Right cardiac atrium (tissue), 5 donors: ENCODE measurements at places on chromosomes 4 and X.

GRCh38 chr4:67006791-67007190 is 538.5 kb downstream of the CENPC start:
- no peak for DNase-seq

- DNase-seq = no peak
Observed at GRCh38 chr4:17336069-17336468, 175.8 kb downstream of the QDPR start.

GRCh38 chr4:177778623-177779022 is 336.4 kb upstream of the AGA start:
- no peak for DNase-seq

GRCh38 chr4:25560605-25561004 is 95.0 kb upstream of the SLC34A2 start:
- no peak for DNase-seq

DNA sequence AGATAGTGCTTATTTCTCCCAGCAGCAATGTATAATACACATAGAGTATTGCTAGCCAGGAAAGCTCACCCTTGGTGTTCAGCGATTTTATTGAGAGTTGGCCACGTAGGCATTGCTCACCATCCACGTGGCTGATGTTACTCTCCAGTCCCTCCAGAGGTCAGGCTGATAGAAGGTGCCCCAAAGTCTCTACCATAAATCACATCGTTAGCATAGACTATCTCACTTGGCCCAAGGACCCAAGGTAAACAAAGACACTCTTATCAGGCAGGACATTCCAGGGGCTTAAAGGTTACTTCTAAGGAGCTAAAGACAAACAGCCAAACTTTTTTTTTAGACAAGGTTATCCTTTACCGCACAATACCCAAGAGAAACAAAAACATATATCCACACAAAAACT is 30.3 kb upstream of the RGN start:
- no peak for DNase-seq

GRCh38 chrX:147779173-147779572 is 132.5 kb upstream of the FMR1 start:
- DNase-seq = no peak

DNA sequence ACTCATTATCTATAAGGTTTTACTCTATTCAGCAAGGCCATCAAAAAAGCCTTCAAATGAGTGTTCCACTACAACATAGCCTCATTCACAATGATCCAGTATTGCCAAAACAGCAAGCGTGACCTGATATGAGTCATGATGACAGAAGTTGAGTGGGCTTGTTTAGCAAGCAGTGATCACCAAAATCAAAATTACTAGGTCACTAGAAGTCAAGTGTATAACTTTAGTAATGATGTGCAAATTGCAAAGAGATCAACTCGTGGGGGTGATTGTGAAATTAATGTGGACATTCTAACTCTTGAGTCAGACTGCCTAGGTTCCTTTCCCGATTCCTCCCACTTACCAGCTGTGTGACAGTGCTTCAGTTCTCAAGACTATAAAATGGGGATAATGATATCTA is 124.5 kb downstream of the CHM start:
- no peak for DNase-seq

DNA sequence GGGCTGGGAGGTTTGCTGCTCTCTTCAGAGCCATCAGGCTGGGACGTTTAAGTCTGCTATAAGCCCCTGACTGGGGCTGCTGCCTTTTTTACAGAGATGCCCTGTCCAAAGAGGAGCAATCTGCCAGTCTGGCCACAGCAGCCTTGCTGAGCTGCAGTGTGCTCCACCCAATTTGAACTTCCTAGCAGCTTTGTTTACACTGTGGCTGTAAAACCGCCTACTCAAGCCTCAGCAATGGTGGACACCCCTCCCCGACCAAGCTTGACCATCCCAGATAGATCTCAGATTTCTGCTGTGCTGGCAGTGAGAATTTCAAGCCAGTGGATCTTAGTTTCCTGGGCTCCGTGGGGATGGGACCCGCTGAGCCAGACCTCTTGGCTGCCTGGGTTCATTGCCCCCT is 40.7 kb downstream of the SPATA18 start:
- no peak for DNase-seq
